ENCODE measurements at places on chromosomes 5 and 9.

- no peak for DNase-seq
Measured at GRCh38 chr5:40093550-40093949, 586.2 kb upstream of the PTGER4 start.

- DNase-seq, result no peak
Measured at GRCh38 chr5:88660264-88660946, 222.6 kb downstream of the MEF2C start.

DNA sequence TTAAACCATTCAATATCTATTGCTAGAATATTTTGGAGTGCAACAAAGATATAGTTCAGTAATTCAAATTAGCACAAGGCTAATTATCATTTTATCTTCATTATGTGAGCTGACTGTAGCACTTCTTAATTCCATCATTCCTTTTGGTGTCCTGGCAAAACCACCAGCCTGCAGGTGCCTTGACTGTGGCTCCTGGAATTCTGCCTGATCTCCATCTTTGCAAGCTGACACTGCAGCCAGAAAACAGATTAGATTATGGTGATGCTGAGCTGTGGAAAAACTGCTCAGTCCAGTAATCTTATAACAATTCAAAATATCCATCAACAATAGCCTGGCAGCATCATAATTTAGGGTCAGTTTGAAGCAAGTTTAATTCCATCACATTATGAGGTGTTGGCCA, 919.5 kb downstream of the DTWD2 start:
- no peak for DNase-seq

- DNase-seq, result no peak
Measured at GRCh38 chr5:118616281-118616680, 372.1 kb downstream of the DTWD2 start.

- DNase-seq, result no peak
Measured at GRCh38 chr5:17227868-17228267, 10.4 kb downstream of the BASP1 start.

DNA sequence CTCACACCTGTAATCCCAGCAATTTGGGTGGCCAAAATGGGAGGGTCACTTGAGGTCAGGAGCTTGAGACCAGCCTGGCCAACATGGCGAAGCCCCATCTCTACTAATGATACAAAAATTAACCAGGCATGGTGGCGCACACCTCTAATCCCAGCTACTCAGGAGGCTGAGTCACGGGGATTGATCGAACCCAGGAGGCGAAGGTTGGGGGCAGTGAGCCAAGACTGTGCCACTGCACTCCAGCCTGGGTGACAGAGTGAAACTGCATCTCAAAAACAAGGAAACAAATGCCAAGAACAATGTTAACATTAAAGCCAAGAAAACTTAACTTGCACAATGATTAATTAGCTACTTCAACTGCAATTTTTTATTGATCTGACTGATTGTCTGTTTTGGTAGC, 202.6 kb downstream of the ARRDC3 start:
- DNase-seq, result no peak

Measured in stimulated activated CD4-positive, alpha-beta T cell treated with anti-CD3 and anti-CD28 coated beads, TNF-alpha, amount 100 ng/mL, for 48 hours (primary cell).